ENCODE measurements at places on chromosomes 3 and 15.
A peak's percentile ranks its signal among the peaks of the same experiment; 100 is the strongest.

GRCh38 chr3:12149029-12149428, 9.7 kb downstream of the TIMP4 start:
- no peak for DNase-seq

DNA sequence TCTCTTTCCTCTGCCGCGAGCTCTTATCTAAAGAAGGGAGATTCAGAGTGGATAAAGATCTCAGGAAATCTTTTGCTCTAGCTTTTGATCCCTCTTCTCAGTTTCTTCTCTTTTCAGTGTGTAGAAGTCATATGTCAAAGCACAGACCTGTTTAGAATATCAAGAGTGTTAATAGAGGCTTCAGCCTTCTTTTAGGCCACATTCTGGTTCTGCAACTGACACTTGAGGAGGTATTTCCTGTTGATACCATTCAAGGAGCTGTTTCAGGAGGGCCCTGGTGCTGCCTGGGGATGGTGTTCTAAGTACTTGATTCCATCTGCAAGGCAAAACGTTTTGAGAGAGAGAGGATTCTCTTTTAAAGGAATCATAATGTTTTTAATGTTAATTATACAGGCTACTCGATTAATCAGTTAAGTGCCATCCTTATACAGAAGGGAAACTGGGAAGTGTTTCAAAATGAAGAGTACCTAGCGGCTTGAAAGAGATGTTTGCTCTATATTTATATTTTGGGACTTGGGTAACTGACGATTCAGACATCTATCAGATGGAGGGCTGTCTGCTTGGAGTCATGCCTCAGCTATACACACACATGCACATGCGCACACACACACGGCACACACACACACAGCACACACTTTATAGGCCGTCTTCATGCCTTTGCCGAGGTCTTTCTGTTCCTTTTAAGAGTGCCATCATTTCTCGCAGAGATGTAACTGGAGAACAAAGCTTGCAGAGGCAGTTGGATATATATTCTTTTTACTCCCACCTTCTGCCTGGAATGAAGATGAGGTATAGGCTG, 313.9 kb downstream of the PTPRG start:
- no peak for DNase-seq

DNA sequence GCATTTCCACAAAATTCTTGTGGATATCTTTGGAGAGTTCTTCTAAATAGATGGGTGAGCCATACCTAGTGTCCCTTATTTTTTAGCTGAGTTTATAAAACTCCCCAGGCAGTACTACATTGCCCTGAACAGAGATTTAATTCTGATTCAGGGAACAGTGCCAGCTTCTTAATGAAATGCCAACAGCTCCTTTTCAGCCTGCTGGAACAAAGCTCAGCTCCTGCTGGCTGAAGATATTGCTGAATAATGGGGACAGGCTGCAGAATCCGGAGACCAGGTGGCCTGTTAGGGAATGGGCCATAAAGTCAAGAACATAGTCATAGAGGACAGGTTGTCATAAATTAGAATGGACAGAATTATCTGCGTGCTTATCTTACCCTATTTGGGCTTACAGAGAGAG, 8.9 kb downstream of the HGD start:
- DNase-seq = no peak

GRCh38 chr3:141738891-141739363, 829 bp downstream of the RNF7 start:
- DNase-seq = peak; percentile 75

GRCh38 chr15:40286061-40286532, 3.2 kb upstream of the ANKRD63 start:
- no peak for DNase-seq

- DNase-seq = peak; percentile 12
Measured at GRCh38 chr15:48052946-48053345, 67.8 kb upstream of the SLC24A5 start.

DNA sequence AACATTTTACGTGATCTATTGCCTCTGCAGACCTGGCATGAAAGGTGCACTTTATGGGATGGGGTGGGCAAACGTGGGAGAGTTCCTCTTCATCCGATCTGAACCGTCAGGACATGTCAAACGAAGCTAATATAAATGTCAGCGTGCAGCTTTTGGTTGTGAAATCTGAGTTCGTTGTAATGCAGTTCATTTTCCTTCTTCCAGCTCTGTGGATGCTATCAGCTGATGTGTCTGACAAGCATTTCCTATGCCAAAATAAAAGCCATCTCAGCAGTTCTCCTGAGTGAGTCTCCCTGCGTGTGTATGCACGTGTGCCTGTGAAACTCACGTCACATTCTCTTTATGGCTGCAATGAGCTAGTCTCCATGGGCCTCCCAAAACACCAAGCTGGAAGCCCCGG, 512.3 kb downstream of the MCTP2 start:
- no peak for DNase-seq

DNA sequence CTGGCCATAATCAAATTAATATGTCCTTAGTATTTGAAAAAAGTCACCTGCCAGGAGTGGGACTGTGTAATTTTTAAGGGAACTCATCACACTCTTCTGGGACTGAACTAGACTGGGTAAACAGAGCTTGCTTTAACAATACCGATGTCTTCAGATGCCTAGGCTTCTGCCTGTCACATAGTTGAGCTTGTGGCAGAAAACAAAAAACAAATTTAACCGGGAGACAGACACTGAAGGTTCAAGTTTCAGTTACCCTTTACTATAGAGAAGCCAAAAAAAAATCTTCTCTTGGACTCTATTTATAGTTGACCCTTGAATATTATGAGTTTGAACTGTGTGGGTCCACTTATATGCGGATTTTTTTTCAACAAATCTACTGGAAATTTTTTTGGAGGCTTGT, 10.8 kb downstream of the PPP1R2 start:
- DNase-seq = no peak

GRCh38 chr15:87944050-87944449, 312.5 kb downstream of the NTRK3 start:
- DNase-seq = no peak

- DNase-seq = peak; percentile 28
Measured at GRCh38 chr3:143200001-143200924, 80.7 kb downstream of the CHST2 start.

- no peak for DNase-seq
Measured at GRCh38 chr3:30426293-30426993, 180.0 kb upstream of the TGFBR2 start.

- peak; percentile 72 for DNase-seq
Measured at GRCh38 chr3:132343018-132343612, 25.9 kb downstream of the ACP3 start.

- peak; percentile 69 for DNase-seq
Measured at GRCh38 chr15:40053831-40054604, 15.0 kb upstream of the SRP14 start.

DNA sequence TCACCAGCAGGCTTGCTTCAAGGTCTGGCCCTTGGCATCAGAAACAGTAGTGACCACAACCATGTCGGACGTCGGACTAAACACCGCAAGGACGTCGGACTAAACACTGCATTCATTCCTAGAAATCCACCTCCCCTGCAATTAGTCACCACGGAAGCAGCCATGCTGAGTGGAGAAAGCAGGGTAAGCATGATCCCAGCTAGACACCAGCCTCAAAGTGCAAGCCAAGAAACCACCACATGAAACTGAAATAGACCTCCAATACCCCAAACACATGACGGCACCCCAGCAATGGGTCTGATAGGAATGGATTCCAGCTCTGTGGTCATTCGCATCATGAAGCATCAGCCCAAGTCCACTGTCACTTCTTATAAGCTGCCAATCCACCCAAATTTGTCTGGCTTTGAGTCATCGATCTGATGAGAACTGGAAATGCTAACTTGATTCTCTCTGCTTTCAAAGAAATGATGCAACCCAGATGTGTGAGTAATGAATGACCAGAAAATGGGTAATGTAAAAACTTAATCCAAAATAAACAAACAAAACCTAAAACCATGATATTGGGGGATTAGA, 348.3 kb upstream of the TMCO5A start:
- peak; percentile 59 for DNase-seq

DNA sequence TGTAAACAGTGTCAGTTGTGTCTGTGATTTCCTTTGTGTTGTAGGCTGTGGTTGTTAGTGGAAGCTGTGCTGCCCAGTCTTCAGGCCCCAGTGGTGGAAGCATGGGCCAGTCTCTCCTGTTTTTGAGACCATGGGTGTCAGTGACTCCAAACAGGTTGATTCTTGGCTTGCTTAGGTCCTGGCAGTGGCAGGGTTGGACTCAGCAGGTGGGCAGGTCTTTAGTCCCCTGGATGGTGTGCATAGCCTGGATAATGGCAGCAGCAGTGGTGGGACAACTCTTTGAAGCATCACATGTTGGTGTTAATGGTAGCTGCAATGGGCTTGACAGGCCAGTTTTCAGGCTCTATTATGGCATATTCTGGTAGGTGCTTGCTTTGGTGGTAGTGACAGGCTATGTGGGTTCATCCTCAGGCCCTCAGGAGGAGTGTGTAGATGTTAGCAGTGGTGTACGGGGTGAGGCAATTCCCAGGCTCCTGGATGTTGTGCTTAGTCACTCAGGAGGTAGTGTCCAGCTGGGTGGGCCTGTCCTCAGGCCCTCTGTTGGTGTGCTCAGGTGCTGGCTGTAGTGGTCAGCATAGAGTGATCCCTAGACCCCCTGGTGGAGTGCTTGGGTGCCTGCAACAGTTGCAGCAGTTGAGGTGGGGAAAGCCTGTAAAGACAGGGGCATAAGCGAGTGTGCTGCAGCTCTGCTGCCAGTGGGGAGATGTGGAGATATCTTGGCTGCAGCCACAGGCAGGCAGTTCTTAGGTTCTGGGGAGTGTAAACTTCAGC, 596.7 kb downstream of the PDCD6IP start:
- no peak for DNase-seq

GRCh38 chr15:61308437-61308836, 79.3 kb upstream of the RORA start:
- DNase-seq = no peak

DNA sequence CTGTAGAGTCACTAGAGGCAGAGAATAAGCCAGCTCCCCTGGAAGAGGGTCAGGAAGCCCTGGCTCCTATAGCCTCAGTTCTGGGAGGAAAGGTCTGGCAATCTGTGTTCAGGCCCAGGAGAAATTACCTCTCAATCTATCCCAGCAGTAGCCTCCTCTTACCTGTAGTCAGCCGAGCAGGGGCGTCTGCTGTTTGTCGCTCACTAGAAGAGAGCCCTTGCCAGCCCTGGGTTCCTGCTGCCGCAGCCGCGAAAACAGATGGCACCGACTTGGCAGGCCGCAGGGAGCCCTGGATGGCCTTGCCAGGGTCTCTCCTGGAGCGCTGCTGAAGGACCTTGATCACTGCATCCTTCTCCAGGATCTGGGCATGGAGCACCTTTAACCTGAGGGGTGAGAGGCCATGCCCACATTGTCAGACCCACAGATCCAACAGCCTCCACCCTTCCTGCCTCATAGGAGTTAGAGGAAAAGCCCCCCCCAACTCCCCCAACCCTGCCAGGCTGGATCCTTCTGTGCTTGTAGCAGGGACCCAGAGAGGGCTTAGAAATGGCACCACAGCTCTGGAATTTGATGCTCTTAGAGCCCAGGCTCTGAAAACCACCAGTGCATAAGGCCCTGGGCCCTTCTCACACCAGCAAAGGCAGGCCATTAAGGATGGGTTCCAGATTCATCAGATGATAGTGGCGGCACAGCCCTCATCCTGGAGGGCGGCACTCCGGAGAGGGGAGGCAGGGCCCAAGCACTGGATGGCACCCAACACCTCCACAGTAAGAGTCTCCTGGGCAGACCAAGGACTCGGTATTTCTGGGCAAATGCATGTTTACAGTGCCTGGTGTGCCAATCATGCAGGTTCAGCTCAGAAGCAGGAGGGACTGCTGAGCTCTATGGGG, 14.9 kb downstream of the AMOTL2 start:
- no peak for DNase-seq

DNA sequence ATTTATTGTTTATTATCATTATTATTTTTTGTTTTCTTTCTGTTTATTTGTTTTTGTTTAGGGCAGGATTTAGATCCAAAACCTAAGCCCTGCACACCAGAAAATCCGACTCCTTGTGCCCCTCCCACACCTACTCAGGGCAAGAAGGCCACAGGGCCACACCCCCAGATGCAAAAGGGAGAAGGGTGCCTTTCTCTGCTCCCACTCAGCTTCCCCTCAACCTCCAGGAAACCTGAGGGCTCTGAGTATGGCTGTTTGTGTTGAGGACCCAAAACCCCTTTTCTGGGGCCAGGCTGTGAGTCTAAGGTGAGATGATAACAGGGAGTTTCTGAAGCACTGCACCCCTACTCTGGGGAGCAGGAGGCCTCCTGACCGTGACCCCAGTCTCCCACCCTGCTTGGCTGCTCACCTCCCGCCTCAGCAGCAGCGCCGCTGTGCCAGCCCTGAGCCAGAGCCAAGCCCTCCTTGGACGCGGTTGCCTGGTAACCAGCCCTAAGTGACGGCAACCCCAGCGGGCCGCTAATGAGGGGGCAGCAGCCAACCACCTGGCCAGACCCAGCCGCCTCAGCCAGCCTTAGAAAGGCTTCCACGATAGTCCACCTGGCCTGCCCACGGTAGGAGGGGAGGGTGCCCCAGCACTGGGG, 6.4 kb upstream of the C15orf39 start:
- no peak for DNase-seq
